ENCODE measurements at places on chromosomes 2 and 18.

- no peak for DNase-seq
Observed at GRCh38 chr2:238029853-238030252, 30.9 kb upstream of the SCLY start.

GRCh38 chr2:54504866-54505265 is 48.7 kb downstream of the SPTBN1 start:
- DNase-seq, result no peak

- no peak for DNase-seq
Observed at GRCh38 chr2:20371323-20372025, 20.8 kb upstream of the PUM2 start.

- no peak for DNase-seq
Observed at GRCh38 chr2:21854938-21855337, 731.2 kb downstream of the TDRD15 start.

DNA sequence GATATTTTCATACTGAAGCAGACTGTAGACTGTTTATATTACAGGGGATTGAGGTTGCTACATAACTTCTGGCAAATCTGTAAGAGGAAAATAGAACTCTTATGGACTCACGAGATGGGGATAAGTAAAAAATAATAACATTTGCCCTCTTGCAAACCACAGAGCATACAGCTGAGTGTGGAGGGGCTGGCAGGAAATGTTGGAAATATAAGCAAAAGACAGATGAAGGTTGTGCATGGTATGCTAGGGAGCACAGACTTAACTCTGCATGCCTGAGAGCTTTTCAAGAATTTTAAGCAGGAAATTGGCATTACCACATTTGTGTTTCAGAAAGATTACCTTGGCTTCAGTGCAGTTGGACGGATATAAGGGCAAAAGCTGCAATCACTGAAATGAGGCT is 411.1 kb downstream of the RAD51AP2 start:
- no peak for DNase-seq

- DNase-seq, result no peak
Observed at GRCh38 chr2:189177251-189177840, 2.2 kb downstream of the COL5A2 start.

GRCh38 chr18:73948497-73948896 is 199.1 kb downstream of the FBXO15 start:
- no peak for DNase-seq

DNA sequence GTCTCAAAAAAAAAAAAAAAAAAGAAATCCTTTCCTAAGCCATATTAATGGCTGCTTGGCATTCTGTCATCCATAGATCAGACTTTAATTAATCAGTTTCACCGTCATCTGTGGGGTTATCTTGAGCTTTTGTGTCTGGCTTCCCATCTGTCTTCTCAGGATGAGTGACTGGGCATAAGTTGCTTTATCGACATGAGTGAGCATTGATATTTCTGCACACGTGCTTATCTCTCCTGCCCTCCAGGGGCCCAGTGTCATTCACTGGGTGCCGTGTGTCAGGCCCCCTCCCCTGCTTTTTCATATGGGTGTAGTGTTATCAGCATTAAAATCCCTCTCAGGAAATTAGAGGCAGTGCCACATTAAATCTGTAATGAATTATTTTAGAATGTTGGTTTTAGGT is 65.6 kb downstream of the SH3BP4 start:
- no peak for DNase-seq

DNA sequence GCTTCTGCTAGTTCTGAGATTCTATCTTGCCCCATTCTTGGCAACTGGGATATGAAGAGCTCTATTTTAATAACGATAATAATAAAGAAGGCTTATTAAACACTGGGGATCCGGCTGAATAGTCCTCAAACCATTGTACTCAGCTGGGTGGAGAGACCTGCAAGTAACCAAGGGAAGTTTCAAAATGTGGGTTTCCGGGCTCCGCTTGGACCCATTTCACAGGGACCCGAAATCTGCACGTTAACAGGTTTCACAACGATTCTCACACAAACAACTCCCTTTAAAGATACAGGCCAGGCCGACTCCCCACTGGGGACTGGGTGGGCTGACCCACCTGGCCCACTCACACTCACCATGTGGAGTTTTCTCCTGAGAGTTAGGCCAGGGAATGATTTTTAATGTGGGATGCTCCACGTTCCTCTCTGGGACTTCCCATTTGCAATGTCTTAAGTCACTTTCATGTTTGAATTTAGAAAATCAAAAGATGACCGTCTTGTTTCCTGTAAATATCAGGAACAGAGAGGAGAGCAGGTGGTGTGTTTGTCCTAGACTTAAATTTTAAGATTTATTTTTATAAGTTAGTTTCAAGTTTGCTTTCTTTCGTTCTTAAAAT is 96.3 kb downstream of the SH3RF3 start:
- DNase-seq, result no peak

DNA sequence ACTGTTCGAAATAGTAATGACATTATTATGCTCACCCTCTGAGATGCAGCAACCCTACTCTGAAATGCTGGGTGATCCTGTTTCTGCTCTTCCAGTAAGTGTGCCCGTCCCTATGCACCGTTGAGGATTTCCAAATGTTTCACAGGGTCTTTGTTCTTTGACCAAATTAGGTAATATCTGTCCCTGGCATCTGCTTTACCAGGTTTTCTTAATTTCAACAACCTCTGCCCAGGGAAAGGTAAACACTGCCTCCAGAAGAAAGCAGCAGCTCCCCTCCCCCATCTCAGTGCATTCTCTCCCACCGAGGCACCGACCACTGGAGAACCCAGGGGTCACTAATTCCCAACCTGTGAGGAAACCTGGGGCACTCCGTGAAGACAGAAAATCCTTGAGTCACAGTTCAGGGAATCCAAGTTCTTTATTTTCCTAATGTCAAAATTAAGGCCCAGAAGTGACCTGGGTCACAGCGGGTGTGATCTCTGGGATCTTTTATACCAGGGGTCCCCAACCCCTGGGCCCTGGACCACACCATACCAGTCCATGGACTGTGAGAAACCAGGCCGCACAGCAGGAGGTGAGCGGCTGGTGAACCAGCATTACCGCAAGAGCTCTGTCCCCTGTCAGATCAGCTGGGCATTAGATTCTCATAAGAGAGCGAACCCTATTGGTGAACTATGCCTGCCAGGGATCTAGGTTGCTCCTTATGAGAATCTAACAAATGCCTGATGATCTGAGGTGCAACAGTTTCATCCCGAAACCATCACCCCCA is 1.2 kb upstream of the GRB14 start:
- DNase-seq, result no peak

- DNase-seq, result no peak
Observed at GRCh38 chr2:73952499-73953446, 26.1 kb downstream of the DGUOK start.

- DNase-seq, result no peak
Observed at GRCh38 chr2:212694398-212694797, 155.8 kb upstream of the ERBB4 start.

DNA sequence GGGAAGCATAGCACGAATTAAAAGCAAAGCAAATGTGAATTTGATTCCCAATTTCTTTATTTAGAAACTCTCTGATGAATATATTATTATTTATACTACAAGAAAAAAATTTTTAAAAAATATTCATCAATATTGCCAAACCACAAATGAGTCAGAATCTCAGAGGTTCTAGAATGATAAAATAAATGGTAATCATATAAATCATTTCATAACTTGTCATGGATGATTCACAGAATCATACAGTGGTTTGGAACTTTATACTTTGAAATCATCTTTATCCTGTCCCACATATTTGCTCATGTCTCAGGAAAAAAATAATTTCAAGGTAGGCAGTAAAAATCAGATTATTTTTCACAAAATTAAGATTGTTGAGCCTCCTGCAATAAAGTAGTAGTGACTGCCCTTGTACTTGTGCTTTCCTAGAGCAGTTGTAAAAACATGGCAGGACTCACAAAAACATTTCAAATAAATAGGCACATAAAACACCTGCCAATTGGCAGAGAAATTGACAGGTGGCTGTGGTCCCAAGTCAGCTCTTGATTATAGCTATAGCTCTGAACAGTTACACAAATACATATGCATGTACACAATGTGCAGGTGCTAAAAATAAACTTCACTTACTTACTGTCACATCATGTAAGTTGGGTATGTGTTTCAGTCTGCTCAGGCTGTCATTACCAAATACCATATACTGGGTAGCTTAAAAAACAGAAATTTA is 273.9 kb upstream of the SESTD1 start:
- DNase-seq, result no peak

DNA sequence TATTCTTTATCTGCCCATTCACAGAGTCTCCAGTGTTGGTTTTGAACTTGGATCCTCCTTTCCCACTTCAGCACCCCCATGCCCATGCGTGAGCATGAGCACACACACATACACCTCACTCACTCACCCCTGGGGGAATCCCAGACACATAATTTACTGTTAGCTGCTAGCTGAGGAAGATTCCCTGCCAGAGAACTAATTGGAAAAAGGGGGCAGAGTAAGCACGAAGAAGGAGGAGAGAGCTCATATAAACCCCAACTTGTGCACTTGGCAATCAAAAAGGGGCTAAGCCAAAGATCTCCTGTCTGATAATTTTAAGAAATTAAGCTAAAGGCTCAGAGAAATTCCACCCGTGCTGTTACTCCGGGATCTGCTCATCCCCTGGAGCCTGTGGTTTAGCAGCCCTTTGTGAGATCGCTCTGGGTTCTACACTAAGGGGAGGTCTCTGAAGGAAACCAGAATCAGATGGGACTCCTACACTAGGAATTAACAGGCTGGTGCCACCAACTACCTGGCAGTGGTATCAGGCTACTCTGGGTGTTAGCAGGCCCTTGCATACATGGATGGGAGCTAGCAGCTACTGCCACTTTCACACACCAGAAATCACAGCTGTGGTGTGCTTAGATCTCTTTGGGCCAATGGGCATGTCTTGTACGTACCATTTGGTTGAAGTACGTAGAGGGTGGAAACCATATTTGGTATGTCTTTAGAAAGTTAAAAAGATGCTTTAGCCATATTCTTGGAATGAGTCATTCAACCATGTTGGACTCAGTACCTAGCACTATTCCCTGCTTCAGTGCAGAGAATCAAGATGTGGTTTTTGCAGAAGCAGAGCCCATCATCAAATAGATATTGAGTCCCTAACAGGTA is 95.6 kb upstream of the SLC14A2 start:
- no peak for DNase-seq

DNA sequence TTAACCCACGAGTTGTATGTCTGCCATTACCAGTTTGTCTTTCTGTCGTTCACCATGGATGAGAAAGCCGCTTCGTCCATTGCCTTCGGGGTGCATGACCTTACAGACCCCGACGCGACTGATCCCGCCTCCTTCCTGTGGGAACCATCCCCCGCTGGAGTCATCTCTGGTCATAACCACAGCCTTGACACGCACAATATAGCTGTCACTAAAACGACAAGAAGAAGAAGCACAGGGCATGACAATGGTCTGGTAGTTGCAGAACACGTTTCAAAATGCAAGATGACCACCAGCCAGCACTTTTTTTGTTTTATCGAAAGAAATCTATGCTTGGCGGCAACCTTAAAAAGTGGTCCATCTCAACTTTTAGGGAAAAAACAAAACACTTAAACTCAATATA is 87.7 kb downstream of the SPRED2 start:
- no peak for DNase-seq

- DNase-seq, result no peak
Observed at GRCh38 chr18:57430079-57431001, 4.8 kb upstream of the ONECUT2 start.

- no peak for DNase-seq
Observed at GRCh38 chr2:145038041-145038525, 518.2 kb upstream of the ZEB2 start.

GRCh38 chr18:3607309-3608098 is 157.5 kb downstream of the TGIF1 start:
- DNase-seq, result no peak

GRCh38 chr2:178859730-178860129 is 52.5 kb upstream of the TTN start:
- DNase-seq, result no peak

- DNase-seq, result no peak
Observed at GRCh38 chr18:12606592-12607315, 51.2 kb downstream of the SPIRE1 start.

DNA sequence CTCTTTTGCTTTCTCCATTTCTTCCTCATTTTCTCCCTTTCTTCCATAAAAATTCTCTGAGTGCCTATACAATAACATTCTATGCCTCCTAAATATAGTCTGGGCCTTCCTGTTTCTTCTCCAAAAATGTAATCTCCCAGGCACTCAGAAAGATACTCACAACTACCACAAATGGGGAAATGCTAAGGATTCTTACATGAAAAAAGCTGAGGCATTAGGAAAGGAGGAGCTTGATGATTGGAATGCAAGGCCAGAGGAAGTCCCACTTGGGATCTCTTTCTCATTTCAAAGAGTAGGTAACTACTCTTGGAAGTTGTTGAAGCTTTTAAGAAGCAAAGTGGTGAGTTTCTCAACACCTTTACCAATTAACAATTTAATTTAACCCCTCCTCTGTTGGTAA is 3.4 kb downstream of the VSNL1 start:
- DNase-seq, result no peak

DNA sequence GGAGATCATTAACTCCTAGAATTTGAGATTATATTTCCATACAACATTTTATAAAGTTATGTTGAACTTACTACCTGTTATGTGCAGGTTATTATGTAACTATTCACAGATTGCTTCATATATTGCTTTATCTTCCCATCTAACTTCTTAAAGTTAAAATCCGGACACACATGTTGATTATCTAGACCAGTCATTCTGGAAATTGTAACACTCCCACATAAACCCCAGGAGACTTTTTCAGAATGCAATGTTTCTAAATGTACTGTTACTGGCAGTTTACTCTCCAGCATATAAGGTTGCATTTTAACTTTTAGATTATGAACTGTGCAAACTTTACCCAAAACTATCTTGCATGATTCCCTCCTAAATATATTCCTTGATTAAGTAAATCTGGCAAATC is 70.5 kb upstream of the FAM117B start:
- no peak for DNase-seq

DNA sequence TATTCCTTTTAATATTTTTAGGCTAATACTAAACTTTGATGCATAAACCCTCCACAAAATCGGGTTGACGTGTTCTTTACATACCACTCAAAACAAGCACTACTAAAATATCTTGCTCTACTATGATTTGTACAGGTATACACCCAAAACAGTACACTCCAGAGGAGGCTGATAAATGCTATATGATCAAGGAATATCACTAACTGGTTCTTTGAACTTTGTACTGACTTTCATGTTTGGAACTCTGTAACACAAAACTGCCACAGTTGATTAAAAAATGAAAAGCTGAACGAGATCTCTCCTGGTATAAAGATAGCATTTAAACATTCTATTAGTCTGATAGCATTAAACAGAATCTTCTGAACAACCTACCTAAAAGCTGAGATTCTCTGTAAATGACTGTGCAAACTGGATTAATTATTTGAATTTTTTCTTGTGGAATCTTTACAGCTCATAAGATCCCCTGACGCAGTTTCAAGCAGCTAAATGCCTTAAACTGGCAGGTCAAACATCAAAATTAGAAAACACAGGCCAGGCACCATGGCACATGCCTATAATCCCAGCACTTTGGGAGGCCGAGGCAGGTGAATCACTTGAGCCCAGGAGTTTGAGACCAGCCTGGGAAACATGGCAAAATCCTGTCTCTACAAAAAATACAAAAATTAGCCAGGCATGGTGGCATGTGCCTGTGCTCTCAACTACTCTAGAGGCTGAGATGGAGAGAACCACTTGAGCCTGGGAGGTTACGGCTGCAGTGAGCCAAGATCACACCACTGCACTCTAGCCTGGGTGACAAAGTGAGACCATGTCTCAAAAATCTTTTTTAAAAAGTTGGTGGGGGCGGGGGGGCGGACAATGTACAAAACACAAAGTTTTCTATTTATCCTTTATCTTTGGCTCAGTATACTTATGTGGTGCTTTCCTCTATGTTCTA is 150.6 kb downstream of the EXOC6B start:
- no peak for DNase-seq

GRCh38 chr18:47928466-47928865 is 2.0 kb downstream of the SMAD2 start:
- peak; percentile 21 for DNase-seq

All from CD4-positive, alpha-beta T cell treated with Interleukin-21 for 1 hour (primary cell).